ENCODE measurements at places on chromosomes 3 and 15.

- no peak for DNase-seq
These were observed 88.0 kb downstream of the CRTC3 start for GRCh38 chr15:90617668-90618097.

DNA sequence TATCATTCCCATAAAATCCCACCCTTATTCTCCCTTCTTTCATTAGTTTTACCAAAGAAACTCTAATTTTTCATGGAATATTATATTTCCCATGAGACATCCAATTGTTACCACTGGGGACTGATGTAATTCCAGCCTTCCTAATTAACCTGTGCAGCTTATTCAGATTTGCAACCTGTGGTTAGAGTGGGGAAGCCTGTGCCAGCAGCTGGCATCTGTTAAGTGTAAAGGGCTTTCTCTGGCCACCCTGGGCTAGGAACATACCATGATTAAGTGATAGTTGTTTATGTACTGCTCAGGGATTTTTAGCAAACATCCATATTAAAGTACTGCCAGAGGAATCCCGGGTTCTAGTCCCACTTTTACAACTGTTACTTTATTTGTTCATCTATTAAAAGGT lies 78.2 kb downstream of the TPRG1 start:
- no peak for DNase-seq

DNA sequence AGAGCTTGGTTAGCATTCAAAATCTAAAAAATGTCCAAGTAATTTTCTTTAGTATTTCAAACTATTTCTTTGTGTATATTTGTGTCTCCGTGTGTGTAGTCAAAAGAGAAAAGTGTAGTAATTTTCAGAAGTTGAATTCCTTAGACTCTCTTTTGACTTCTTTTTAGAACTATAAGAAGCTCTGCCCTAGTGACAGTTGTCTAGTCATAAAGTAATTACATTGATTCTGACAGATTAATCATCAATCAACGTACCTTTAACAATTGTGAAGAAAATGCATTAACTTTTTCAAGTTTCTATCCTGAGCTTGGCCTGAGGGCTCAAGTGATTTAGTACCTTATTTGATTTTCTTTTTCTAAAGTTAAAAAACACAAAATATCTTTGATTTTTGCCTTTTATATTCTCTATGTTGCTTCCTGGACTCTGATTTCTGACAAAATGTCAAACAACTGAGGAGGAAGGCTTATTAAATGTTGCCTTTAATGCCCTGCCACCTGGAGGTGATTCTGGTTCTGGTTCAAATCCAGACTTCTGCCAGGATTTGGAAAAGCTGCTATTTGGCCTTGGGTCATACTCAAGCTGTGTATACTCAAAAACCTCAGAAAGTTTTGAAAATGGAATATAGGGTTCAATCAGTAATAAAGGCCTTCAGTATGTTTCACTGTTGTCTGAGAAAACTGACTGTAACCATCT lies 653.6 kb downstream of the NSUN3 start:
- DNase-seq, result no peak

- no peak for DNase-seq
These were observed 297.4 kb downstream of the PLCL2 start for GRCh38 chr3:17182166-17182565.

DNA sequence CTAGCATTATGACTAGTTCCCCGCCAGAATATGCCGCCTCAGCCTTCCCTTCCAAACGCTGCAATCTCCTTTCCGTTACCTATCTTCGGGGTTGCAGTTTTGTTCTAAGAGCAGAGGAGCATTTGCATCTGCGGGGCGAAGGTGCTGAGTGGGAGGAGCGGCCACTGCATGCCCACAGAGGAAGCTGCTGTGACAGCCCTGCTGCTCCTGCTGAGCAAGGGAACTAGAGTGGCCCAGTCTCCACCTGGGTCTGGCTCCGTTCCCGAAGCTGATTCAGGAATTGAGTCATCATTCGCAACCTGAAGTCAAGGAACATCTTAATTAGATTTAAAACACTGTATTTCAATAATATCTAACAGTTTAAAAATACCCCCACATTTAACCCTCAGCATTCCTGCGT lies 98.2 kb upstream of the TJP1 start:
- DNase-seq, result no peak

DNA sequence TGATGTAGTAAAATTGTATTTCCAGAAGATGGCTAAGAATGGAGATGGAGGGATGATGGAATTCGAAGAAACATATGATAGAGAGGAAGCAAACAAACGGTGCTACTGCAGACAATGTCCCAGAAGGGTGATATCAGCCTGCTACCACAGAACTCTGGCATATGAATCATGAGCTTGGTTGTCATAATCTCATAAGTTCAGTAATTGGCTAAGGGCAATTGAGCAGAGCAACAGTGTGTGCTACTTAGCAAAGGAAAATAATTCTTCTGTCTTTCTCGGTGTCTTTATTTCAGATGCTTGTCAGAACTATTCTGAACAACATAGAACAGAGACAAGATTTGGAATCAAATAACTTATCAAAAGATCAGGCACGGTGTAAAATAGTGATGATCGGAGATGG lies 407.3 kb downstream of the GBE1 start:
- no peak for DNase-seq

GRCh38 chr3:133162670-133163305 lies 124.6 kb downstream of the TMEM108 start:
- DNase-seq, result no peak

DNA sequence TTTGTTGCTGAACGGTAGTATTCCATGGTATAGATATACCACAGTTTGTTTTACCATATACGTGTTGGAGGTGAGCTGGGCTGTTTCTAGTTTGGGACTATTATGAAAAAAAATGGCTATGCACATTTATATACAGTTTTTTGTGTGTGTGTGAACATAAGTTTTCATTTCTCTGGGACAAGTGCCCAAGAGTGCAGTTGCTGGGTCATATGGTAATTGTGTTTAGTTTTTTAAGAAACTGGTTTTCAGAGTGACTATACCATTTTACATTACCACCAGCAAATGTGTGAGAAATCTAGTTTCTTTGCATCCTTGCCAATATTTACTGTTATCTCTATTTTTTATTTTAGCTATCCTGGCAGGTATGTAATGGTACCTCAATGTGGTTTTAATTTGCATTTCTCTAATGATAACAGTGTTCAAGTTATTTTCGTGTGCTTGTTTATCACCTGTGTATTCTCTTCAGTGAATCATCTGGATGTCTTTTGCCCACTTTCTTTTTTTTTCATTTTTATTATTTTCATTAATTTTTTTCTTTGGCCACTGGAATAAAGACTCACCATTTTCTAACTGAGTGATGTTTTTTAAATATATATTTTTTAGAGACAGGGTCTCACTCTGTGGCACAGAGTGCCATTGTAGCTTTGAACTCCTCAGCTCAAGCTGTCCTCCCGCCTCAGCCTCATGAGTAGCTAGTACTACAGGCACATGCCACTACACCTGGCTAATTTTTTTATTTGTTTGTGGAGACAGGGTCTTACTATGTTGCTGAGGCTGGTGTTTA lies 75.3 kb downstream of the ZNF609 start:
- no peak for DNase-seq

DNA sequence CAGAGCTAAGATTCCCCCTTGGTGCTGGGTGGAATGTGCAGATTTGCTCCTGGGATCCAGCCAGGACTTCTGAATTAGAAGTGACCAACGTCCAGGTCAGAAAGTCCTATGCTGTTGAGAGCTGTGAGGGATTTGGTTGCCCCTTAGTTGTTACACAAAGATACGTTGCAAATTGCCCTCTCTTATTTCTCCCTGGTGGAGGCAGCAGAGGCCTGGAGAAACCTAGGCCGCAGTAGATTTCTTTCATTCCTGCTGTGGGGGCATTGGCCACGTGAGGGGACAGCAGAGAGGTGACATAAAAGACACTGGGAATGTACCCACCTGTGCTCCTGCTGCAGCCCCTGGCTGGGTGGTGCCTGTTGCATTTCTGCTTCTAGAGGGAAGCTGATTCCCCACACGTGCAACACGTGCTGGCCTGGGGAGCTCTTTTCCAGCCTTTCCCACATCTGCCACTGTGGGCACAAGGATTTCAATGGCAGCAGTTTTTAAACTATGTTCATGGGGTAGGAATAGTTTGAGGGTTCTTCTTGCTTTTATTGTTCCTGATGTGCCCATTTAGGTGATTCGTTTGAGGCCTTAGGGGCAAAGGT lies 65.7 kb downstream of the SYNM start:
- no peak for DNase-seq

GRCh38 chr3:157097198-157097597 lies 62.7 kb downstream of the CCNL1 start:
- DNase-seq, result no peak

DNA sequence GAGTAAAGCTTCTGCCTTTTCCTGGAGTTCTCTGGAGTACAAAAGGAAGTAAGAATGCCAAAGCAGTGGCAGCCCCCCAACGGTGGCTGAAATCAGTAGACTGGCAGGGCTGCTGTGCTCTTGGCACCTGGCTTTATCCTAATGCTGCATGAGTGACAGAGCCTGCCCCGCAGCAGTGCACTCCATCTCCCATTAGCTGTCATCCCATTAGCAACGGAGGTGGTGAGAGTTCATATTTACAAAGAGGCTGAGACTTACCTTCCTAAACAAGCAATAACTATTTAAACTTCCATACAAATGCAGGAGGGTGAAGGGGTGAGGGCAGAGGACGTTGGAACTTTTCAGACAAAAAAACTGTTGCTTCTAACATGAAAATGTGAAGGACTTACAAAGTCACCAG lies 51.9 kb downstream of the SERPINI1 start:
- no peak for DNase-seq

GRCh38 chr3:75188962-75189361 lies 475.2 kb upstream of the FRG2C start:
- no peak for DNase-seq

DNA sequence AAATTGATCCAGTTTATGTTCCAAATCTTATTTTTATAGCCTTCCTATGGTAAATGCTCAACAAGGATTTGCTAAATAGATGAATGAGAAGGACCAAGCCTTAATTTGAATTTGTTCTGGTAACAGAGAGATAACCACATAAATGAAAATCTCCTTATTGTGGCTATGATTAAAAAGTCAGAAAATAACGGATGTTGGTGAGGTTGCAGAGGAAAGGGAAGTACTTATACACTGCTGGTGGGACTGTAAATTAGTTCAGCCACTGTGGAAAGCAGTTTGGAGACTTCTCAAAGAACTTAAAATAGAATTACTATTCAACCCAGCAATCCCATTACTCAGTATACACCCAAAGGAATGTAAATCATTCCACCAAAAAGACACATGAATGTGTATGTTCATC lies 26.2 kb downstream of the AAGAB start:
- DNase-seq, result no peak

GRCh38 chr15:63185206-63185605 lies 4.2 kb upstream of the RAB8B start:
- DNase-seq, result no peak

- DNase-seq, result no peak
These were observed 79.3 kb downstream of the EOMES start for GRCh38 chr3:27642796-27643195.

DNA sequence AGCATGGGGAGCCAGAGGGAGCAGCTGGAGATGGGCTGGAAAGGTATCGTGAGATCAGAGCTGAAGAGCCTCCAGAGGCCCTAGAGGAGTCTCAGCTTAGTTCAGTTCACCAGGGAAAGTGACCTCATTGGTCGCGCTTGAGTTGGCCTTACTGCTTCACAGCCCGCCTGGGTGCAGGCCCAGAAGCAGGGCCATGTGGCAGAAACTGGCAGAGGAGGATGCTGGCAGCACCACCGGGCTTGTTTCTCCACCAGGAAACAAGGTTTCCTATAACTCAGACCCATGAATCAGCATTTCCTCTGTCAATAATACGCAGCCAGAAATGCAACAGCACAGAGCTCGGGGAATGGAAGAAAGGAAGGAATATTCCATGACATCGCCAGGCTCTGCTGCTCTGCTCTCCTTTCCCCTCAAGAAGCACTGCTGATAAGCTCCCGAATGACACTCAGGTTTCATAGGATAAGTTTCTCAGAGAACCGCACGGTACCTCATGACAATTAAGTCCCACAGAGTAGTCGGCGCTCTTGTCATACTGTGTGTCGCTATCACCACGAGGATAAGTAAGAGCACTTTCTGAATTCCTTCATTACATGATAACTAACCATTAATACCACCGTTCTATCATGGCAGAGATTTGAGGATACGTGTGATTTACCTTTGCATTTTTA lies 147.1 kb upstream of the LPP start:
- DNase-seq, result no peak

DNA sequence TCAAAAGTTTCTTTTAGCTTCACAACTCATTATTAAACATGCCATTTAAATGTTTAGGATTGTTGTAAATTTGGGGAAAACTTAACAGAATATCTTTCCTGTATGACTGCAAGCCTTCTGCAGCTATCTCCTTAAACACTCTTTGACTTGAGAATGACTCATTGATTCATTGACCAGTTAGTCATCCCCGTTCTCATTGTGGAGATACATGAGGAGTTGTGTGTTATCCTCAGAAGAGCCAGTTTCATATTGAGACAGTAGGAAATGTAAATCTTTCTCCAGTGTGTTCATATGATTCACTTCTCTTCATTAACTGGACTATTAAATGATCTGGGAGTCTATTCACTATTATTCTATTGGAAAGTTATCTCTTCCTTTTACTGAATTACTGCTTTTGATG lies 83.0 kb downstream of the CRYGS start:
- no peak for DNase-seq

DNA sequence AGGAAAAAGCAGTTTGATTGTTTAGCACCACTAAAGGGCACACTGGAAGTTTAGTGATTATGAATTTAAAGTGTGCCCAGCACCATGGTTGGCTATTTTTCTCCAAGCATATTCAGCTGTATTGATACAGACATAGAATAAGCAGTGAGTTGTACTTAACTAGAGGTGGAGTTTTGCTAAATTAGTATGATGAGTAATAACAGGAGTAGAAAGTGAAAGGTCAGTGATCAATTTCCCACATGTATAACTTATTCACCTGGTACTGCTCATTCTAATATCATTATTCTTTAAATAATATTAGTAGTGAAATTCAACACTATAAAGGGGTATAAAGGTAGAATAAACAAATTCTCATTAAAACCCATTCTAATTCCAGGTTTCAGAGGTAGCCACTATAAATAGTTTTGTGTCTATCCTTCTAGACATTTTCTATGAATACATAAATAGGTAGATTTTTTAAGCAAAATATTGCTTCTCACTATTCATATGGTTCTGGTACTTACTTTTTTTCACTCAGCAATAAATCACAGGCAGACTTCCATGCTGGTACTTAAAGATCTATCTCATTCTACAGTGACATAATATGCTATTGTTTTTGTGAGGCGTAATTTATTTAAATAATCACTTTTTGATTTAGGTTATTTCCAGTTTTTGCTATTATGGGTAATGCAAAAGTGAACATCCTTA lies 732.9 kb downstream of the VGLL3 start:
- DNase-seq, result no peak

GRCh38 chr3:179105881-179106280 lies 34.3 kb upstream of the ZMAT3 start:
- no peak for DNase-seq

- DNase-seq, result no peak
These were observed 75.4 kb downstream of the REC114 start for GRCh38 chr15:73518180-73518862.

GRCh38 chr3:57917601-57918000 lies 90.6 kb upstream of the FLNB start:
- DNase-seq, result no peak

GRCh38 chr15:39770748-39771689 lies 11.6 kb downstream of the FSIP1 start:
- no peak for DNase-seq

- no peak for DNase-seq
These were observed 9.3 kb upstream of the IL1RAP start for GRCh38 chr3:190504354-190505125.

Data from thoracic aorta (tissue), 2 donors.